IMR-90 (cell line): ENCODE measurements at places on chromosomes 12 and 14.
A peak's percentile ranks its signal among the peaks of the same experiment; 100 is the strongest.

DNA sequence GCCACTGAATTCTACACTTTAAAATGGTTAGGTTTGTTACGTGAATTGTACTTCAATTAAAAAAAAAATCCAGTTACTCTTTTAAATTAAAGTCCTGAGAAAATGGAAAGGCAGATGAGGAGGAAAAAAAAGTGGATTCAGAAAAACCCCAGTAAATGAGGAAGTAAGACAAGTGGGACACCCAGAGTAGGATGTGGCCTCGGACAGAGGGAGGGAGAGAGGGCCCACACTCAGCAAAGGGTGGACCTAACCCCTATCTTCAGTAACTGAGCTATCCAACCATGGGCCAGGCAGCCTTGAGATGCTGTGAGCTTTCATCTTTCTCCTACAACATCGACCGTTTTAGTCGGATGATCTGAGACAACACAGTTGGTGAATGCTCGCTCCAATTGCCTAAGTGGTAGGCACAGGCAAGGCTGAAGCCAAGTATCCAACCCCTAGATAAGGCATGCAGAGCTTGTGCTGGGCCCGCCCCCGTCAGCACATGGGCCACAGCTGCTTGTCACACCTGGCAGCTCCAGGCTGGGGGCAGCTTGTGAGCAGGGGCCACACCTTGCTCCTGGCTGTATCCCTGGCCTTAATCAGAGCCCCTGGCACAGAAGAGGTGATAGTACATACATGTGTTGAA, 142.1 kb downstream of the TTC7B start:
- no peaks in the 10 kb centered on the region for H3K27me3 ChIP-seq
- H3K4me3 ChIP-seq: no peak overlapping the region
- DNase-seq: no peak
- peaks cover 7% of the 10 kb centered on the region for H3K36me3 ChIP-seq
- H3K27ac ChIP-seq: no peak overlapping the region
- H3K4me1 ChIP-seq: peaks cover 18% of the 10 kb centered on the region

DNA sequence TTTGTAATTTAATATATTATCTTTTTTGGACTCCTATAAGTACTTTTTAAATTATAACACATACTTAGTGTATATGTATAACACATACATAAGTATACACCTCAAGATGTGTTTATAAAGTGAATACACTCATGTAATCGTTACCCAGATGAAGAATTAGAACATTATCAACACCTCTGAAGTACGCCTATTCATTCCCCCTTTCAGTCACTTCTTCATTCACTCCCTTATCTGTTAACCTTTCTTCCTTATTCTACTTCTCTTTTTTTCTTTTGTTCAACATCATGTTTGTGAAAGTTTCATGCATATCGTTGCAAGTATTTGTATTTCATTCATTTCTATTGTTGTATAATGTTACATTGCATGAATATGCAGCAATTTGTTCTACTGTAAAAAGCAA, 98.5 kb downstream of the ARID2 start:
- no peaks in the 10 kb centered on the region for H3K27me3 ChIP-seq
- no peaks in the 10 kb centered on the region for H3K4me1 ChIP-seq
- H3K36me3 ChIP-seq: peaks cover 1% of the 10 kb centered on the region; the same call in 1 of the 2 replicates
- H3K27ac ChIP-seq: no peak overlapping the region
- H3K4me3 ChIP-seq: no peak overlapping the region

- no peak overlapping the region for H3K27ac ChIP-seq
- H3K4me1 ChIP-seq: no peaks in the 10 kb centered on the region
- no peaks in the 10 kb centered on the region for H3K36me3 ChIP-seq
- DNase-seq: no peak
- no peaks in the 10 kb centered on the region for H3K27me3 ChIP-seq
- no peak overlapping the region for H3K4me3 ChIP-seq
These were observed 864.2 kb downstream of the TRHDE start for GRCh38 chr12:73136386-73136785.

DNA sequence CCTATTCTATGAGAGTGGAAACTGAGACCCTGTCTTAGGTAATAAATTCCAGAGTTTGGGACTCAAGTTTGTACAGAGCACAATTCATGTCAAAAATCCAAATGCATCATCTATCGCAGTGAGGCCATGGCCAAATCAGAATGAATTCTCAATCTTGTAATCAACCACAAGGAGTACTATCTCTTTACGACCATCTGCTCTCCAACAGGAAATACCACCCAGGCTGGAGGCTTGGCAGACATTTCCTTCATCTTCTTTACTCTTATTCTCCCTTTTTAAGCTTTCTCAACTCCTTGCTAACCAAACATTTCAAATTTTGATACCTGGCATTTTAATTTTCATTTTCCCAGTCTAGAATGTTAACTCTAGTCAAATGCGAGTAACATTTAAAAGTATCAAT, 32.7 kb upstream of the RNU6-7 start:
- H3K27ac ChIP-seq: no peak overlapping the region
- H3K4me1 ChIP-seq: no peaks in the 10 kb centered on the region
- no peak overlapping the region for H3K4me3 ChIP-seq
- no peak for DNase-seq
- no peaks in the 10 kb centered on the region for H3K27me3 ChIP-seq
- H3K36me3 ChIP-seq: no peaks in the 10 kb centered on the region

- H3K27ac ChIP-seq: no peak overlapping the region
- no peaks in the 10 kb centered on the region for H3K27me3 ChIP-seq
- no peak overlapping the region for H3K4me3 ChIP-seq
These were observed 37.9 kb downstream of the GCN1 start for GRCh38 chr12:120156315-120157259.

GRCh38 chr12:42730291-42730690, 140.7 kb upstream of the PRICKLE1 start:
- peaks cover 5% of the 10 kb centered on the region; the same call in 1 of the 2 replicates for H3K4me1 ChIP-seq
- H3K4me3 ChIP-seq: no peak overlapping the region
- H3K27ac ChIP-seq: no peak overlapping the region
- peak; percentile 39 for DNase-seq
- no peaks in the 10 kb centered on the region for H3K36me3 ChIP-seq
- no peaks in the 10 kb centered on the region for H3K27me3 ChIP-seq

DNA sequence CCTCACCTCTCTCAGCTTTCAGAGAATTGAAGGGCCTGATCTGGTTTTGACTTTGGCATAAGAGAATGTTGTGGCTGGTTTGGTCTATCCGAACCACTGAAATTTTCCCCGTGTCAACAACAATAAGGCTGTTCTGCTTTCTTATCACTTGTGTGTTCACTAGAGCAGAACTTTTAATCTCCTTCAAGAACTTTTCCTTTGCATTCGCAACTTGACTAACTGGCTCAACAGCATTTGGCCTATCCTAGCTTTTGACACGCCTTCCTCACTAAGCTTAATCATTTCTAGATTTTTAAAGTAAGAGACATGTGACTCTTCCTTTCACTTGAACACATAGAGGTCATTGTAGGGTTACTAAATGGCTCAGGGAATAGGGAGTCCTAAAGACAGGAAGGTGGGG, 25.9 kb upstream of the EDDM3A start:
- peaks cover 15% of the 10 kb centered on the region for H3K27me3 ChIP-seq
- no peak overlapping the region for H3K27ac ChIP-seq
- H3K4me3 ChIP-seq: no peak overlapping the region
- DNase-seq: no peak
- H3K4me1 ChIP-seq: no peaks in the 10 kb centered on the region
- H3K36me3 ChIP-seq: no peaks in the 10 kb centered on the region

DNA sequence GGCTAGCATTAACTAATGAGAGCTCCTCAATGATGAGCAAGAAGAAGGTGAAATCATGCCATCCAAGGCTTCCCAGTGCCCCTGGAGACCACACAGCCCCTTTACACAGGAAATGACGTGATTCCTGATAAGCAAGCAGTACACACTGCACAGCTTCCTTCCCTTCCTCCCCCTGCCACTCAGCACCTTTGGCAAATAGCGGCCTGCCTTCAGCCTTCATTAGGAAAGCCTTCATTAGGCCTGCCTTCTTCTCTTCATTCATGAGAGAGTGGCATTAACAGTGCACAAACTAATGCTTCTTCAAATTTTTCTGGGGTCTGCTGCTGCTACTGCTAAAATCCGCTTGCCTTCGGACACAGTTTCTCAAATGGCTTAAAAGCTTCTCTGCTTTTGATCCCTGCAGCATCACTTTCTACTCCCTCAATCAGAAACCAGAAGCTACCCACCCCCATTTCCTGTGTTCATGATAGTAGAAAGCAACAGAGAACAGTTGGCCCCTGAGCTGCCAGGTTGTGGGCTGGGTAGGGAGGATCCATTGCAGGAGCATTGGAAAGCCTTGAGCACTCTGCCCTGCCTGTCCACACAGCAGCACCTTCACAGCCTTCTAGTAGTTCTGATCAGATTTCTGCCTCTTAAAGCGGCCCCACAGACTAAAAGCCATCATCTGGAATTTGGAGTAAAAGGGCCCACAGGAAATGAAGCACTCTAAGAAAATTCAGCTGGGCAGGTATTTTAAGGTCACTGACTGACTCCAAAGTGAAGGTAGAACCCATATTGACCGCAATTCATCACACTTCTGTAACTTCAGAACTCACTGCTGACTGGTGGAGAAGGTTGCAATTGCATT, 103.8 kb upstream of the ETV6 start:
- H3K27ac ChIP-seq: no peak overlapping the region
- no peaks in the 10 kb centered on the region for H3K36me3 ChIP-seq
- H3K27me3 ChIP-seq: peaks cover 13% of the 10 kb centered on the region
- H3K4me3 ChIP-seq: no peak overlapping the region
- peaks cover 3% of the 10 kb centered on the region for H3K4me1 ChIP-seq
